ENCODE measurements at places on chromosomes 2 and 18.

GRCh38 chr2:893311-893710 is 57.3 kb upstream of the SNTG2 start:
- no peak for DNase-seq

DNA sequence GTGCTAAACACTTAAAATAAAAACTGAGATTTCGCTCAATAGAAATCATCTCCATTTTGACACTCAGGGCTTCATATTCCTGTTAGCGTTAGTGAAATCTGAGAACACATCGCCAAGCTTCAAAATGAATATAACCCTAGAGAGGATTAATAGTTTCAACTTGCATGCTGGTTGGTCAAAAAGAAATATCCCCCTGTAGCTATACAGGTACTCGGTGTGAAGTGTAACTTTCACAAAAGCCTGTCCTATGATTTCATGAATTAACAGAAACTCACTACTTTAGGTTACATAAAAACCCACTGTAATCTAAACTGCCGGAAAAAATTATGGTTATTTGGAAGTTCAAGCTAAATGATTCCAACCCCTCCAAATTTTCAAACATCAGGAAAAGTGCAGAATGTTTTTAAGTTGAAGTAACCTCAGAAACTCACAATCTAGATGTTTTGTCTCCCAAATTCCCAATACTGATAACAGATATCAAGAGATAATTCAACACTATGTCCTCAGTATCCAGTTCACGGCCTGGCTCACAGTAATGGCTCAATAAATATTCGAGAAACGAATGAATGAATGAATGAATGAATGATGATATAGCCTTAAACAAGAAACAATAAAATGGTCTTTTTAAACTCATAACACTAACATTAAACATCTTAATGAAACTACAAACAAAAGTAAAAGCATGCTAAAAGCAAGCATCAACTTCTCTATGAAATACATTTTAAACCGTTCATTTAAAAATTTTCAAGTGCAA is 2.5 kb downstream of the TLK1 start:
- DNase-seq = peak; percentile 71

DNA sequence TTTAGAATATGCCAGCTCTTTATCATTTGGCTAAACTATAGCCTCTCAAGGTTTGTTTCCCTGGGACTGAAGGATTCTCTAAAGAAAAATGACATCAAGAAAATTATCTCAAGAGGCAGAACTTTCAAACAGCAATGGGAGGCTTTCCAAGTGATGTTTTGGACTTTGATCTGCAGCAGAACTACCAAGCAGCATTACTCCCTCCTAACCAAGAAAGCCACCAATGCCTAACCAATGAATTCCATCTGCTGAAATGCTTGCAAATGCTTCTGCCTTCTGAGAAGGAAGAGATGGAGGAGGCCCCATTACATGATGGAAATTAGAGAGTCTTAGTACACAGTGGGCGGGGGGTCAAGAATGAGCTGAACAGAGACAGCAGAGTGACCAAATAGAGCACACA is 95.1 kb upstream of the SLC35G4 start:
- DNase-seq = no peak

GRCh38 chr2:219680958-219681693 is 53.7 kb downstream of the SLC4A3 start:
- DNase-seq = no peak

- peak; percentile 1 for DNase-seq
These were observed 143.0 kb downstream of the ARL6IP6 start for GRCh38 chr2:152861349-152861942.

DNA sequence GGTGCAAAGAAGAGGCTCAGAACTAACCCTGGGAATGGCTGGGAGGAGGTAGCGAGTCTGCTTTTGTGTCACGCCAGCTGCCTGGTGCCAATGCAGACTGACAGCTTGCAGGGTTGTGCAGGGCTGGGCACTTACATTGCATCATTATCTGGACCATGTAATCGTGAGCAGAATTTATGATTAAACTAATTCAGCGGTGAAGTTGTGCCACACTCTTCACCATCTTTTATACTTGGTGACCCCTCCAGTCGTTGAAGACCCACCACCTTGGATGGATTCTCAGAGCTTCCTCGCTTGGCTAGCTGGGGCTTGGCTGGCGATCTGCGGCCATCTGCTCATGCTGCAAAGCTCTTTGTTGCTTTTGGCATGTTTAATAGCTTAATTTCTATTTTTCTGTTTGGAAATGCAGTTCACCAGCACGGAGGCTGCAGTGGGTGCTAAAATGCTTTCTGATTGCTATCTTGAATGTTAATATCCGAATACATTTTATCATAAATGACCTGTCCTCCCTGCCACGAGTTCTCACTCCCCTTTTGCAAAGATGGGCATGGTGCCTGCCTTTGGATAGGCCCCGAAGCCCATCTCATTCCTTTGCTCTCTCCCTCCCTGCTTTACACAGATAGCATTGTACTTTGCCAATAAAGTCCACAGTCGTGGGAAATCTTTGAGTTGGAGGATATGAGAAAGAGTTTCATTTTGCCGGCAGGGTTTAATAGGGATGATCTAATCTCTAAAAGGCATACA is 188.2 kb downstream of the PRKCE start:
- DNase-seq = no peak

- DNase-seq = no peak
These were observed 983 bp downstream of the MTX2 start for GRCh38 chr2:176270100-176270750.

- peak; percentile 28 for DNase-seq
These were observed 106.4 kb downstream of the KCNH7 start for GRCh38 chr2:162731917-162732804.

DNA sequence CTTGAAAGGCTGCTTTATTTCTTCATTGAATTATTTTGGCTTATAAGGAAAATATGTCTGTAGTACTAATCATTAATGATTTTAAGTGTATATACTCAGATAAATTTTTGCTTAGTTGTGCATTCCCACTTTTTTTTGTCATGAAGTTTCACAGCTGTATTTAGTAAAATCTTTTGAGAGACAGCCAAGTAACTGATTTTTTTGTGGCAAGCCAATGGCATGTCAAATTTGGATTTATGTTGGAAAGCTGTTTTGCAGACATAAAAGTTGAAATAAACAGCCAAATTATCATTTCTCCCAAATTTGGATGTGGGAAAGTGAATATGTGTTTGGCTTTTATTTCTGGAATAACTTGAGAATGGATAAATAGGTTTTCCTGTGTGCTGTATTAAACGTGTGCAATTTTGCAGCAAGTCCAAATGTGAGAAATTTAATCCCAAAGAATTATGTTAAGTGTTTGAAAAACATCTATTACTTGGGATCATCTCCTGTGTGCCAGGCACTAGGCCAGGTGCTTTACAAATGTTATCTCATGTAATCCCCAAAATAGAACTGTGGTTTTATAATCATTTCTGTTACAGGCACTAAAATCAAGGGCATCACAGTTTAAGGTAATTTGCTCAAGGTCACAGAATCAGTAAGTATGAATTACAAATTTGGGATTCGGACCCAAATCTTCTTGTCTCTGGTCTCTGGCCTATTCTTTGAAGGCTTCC is 160.4 kb downstream of the PTPRM start:
- DNase-seq = no peak

GRCh38 chr2:132384491-132385151 is 32.0 kb upstream of the GPR39 start:
- no peak for DNase-seq

DNA sequence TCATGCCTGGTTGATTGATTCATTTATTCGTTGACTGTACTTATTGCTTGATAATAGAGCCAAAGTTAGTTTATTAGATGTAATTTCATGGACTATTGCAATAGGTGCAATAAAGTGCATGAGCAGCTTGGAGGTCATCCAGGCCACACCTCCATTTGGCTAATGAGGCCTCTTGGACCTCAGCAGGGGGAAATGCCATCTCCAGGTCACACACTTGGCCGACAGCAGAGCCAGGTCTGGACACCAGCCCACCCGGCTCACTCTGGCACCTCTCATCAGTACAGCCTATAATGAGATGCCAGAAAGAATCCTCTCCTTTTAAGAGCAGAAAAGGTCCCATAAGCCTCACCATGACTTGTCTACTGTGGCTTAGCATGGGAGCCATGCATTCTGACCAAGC is 71.2 kb upstream of the AFF3 start:
- no peak for DNase-seq

- DNase-seq = no peak
These were observed 126.4 kb upstream of the HAAO start for GRCh38 chr2:42918671-42919318.

GRCh38 chr2:99980176-99980575 is 162.2 kb downstream of the AFF3 start:
- DNase-seq = no peak

GRCh38 chr2:211103989-211104388 is 547.6 kb downstream of the CPS1 start:
- no peak for DNase-seq

GRCh38 chr2:207765547-207765946 is 4.2 kb downstream of the FZD5 start:
- DNase-seq = peak; percentile 59

DNA sequence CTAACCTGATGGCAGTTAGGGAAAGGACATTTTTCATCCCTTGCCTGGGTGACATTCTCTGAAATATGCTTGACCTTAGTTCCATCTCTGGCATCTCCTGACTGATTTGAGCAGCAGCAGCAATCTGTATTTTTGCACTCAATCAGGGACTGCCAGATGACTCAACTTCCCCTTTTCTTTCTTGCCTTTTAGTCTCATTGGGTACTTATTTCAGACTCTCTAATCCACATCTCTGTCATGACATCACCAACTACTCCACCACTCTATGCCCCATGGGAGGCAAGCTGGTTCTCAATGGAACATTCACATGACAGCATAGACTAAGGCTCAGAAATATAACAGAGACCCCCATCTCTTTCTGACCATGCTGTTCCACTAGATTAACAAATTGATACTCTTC is 254.2 kb downstream of the RIT2 start:
- DNase-seq = no peak

GRCh38 chr2:47907039-47907781 is 912 bp upstream of the FBXO11 start:
- DNase-seq = peak; percentile 93

DNA sequence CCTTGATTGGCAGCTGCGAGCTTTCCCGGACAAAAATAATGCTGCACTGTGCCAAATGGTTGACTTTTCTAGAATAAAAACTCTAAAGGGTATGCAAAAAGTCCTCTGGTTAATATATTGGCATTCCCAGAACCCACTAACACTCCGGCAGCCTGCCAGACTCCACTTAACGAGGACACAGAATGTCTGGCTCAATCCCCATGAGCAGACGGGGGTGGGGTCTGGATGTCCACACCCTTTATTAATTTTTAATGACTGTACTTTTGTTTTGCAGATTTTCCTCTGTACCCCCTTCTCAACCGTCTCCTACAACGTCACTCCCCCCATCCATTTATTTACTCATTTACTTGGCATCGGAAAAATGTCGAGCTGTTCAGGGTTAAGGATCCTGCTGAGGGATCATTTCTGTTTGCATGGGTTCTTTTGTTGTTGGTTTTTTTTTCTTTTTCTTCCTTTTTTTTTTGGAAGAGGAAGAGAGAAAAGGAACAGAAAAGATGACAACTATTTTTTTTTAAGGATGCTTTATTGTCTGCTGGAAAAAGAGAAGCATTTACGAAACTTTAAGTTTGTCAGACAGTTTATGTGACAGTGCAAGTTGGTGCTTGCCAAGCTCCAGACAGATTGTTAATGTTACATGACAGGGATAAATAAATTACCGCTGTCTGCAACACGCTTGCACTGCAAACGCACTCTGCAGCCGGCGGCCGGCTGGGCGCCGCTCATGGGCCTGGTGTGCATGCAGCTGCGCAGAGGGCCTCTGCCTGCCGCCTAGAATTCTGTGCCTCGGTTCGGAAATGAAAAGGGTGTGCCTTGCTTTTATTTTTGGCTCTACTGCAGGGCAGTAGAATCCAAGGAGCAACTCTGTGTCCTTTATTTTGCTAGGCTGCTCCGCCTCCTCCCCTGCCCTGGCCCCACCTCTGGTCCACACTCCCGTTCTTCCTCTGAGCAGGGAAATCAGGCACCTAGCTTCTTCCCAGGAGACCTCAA is 3.6 kb downstream of the LDLRAD4 start:
- peak; percentile 37 for DNase-seq

- DNase-seq = no peak
These were observed 170.0 kb downstream of the ETAA1 start for GRCh38 chr2:67566958-67567635.

DNA sequence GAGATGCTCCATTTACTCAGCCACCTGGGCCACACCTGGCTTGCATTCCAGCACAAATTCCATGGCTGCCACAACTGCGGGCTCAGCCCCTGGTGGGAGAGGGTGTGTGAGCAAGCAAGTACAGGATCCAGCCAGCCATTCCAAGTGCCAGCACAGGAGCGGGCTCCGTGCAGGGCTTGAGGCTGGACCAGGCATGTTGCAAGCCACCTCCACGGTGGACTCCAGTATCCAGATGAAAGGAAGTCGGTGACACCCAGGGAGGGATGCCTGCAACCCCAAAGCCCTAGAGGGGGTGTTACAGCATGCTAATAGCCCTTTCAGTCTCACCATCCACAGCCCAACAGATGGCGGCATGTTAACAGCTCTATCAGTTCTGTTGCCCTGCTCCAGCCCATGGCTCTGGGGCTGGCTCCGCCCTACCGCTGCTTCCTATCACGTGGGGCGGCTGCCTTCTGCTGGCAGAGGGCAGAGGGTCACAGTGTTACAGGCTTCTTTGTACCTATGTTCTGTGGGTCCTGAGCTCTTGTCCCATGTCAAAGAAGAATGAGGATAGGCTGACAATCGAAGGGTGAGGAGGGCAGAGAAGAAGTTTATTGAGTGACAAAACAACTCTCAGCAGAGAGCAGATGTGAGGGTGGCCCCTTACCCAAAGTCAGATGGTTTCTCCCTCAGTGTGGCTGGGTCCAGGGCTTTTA is 11.7 kb upstream of the GORASP2 start:
- no peak for DNase-seq

DNA sequence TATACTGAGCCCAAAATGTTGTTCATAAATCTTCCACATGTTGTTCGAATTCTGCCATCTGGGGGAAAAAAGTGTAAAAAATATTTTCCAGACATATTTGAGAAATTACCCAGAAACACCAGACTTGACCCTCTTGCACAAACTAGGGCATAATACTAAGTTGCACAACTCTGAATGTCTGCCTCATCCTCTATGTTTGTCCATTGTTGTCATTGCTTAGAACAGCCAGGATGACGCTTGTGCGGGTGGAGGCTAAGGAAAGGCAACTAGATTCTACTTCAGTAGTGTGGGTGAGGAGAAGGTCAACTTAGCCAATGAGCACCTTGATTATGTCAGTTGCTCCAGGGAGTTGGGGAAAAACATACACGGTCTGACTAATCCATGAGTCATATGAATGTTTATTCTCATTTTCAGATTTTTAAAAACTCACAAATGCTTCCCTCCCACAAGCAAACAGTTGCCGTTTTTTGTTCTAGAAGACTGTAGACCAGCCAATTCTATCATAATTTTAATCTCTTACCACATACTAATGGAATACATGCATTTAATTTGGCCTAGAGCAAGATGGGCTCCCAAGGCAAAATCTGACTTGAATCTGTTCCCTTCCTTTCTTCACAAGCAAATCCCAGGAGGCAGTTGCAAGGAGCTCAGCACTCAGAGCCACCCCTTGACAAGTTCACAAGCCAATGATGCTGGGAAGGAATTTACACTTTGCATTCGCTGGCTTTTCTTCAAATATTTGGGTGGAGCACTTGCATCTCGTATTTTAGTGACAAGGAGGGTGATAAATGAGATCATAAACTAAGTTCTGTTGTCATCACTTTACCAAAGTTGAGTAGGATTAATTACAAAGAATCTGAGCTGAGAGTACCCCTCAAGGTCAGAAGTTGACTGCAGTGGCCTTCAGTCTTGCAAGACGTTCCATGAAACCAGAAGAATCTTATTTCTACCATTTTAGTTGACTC is 163.2 kb upstream of the TWIST2 start:
- DNase-seq = no peak

All from NCI-H510A treated with DMSO at 0.1 percent for 48 hours (cell line).